ENCODE measurements at places on chromosomes 7 and 10.

GRCh38 chr10:62545160-62546066, 171.2 kb downstream of the ZNF365 start:
- DNase-seq, result peak; percentile 20

DNA sequence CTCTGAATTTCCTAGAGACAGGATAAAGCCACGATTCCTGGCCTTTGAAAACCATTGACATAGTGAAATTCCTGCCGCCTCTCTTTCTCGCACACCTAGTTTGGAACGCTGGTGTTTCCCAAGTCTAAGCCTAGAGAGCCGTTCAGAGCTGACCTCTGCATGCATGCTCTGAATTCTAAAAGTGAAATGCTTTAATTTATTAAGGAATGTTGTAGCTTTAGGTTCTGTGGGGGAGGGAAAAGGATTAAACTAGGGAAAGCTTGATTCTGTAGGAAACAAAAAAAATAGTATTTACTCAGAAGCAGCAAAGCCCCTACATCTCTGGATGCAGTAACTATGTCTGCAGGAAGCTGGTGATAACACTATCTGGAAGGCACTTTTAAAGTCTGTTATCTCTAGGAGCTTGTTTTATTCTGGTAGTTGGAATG, 27.3 kb downstream of the PFKP start:
- peak; percentile 11 for DNase-seq

DNA sequence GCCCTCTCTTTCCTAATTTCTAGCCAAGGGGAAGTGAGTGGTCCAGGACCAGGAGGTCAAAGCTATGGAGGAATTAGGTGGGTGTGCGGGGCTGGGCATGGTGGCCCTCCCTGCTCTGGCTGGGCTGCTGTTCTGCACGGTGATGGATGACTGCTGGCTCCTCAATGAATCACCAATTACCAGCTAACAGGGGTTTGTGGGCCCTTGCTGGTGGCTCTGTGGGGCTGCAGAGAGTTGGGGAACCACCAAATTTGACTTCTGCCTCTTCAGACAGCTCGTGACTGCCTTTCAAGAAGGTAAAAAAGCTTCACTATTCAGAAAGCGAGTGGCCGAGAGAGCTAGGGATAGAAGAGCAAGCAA, 35.0 kb upstream of the HABP2 start:
- DNase-seq, result no peak

DNA sequence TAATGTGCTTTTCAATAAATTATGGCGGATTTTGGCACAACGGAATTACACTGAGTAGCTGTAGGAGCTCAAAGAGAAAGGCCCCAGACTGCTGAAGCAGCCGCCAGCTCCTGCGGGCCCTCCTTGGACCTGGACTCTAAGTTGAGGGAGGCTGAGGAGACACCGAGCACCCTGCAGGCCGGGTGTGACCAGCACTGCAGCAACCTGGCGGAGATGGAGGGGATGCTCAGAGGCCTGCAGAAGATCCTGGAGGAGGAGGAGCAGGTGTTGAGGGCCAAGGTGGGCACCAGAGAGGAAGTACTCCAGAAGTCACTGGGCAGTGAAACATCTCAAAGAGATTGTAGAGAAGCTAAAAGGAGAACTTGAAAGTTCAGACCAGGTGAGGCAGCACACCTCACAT, 33.0 kb upstream of the POM121L12 start:
- no peak for DNase-seq

- peak; percentile 8 for DNase-seq
These were observed 564.1 kb downstream of the ATRNL1 start for GRCh38 chr10:115657161-115657860.
